Activated CD8-positive, alpha-beta memory T cell treated with anti-CD3 and anti-CD28 coated beads, Interleukin-2, amount 50 U/mL, for 4 hours (primary cell): ENCODE measurements at places on chromosomes 2 and 18.

GRCh38 chr18:76914796-76915195 is 92.4 kb downstream of the ZNF236 start:
- no peak for DNase-seq

GRCh38 chr2:171244466-171244969 is 83.8 kb upstream of the TLK1 start:
- no peak for DNase-seq

GRCh38 chr2:20456116-20456571 is 9.3 kb downstream of the RHOB start:
- no peak for DNase-seq

DNA sequence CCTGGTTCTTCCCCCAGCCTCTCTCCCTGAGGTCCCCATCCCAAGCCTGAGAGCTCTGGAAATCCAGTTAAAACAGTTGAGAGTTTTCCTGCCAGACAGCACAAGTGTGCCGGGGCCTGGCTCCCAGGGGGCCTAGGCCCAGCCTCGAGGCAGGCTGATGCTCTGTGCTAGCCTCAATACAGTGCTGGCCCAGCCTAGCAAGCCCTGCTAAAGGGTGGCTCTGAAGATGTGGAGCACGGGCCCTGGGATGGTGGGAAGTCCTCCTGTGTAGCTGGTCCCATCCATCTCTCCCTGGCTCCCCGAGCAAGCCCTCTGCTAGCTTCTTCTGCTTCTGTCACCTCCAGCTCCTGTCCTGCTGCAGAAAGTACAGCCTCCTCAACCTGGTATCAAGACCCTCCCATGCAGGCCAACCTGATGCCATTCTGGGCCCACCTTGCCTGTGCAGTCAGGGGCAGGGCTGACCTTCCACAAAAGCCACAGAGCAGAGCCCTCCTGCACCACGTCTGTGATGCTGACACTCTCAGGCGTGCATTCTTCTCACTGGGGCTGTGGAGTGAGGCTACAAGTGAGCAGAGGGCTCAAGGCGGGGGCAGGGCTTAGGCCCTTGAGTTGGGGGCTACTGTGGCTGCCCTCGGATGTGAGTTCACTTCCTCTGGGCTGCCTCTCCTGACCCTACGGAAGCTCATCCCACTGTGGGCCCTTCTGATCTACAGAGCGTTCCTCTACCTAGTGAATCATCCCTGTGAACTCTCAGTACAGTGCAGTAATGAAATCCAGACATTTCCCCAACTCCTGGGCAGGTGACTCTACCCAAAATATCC is 60.1 kb upstream of the LAPTM4A start:
- no peak for DNase-seq

DNA sequence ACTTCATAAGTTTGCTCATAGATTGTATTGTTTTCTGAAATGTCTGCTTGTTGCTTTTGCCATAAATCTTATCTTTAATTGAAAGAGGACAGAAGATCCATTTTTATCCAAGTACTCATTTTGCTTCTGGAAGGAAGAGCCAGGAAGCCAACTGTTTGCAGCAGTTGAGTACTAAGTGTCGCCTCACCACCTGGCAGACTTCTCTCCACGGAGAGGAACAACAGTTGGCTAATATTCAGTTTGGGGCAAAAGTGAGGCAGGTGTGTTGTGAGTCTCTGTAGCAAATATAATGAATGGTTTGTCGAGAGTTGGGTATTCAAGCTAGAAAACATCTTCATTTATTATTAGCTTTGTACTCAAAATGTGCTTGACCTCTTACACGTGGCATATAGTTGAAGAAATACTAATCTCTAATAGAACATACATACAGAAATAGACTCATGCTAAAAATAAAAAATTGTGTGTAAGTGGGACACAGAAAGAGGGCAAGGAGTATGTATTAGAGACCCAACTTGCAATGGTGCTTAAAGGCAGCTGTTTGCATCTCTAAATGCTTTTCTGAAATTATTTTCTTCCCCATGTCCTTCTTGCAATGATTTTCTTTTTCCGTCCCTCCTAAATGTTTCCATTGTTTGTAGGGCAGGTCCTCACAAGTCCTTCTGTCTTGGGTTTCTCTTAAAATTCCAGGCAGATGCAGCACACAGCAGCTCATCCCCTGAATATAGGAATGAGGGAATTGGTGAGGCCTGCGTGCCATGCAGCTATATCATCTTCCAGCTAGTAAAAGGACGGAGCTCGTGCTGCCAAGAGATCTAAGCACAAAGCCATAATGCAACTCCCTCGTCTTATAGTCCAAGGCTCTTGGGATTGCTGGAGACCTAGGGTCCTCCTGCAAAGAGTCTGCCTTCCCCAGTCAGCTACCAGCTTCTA is 44.8 kb upstream of the MAP3K20 start:
- no peak for DNase-seq

- DNase-seq = no peak
These were observed 100.9 kb upstream of the SETBP1 start for GRCh38 chr18:44579745-44580144.

DNA sequence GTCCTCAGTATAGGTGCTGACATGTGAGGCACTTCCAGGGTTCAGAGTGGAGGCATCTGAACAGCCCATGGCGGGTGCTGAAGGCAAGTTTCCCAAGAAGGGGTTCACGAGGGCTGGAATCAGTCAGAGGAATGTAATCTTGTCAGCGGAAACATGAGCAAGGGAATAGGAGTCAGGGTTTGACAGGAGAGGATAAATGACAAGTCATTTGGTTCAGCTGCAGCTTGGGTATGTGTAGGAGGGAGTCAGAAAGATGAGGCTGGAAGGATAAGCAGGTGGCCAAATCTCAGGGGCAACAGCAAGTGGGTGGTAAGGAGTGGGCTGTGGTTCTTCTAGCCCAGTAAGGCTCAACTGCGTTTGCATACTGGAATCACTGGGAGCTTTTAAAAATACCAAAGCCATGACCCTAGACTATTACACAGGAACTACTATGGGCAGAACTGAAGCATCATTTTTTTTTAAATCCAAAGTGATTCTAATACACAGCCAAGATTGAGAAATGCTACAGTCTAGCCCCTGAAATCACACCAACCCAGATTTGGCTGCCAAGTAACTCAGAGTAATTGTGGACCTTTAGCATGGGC is 41.8 kb upstream of the NAB1 start:
- DNase-seq = no peak

- DNase-seq = no peak
These were observed 41.2 kb downstream of the RALBP1 start for GRCh38 chr18:9516437-9517064.

- peak; percentile 21 for DNase-seq
These were observed 1.7 kb downstream of the INPP5D start for GRCh38 chr2:233061591-233062450.
